Omental fat pad (tissue), 4 donors: ENCODE measurements at places on chromosomes 4 and X.

GRCh38 chrX:73831500-73831899, 268.5 kb downstream of the CHIC1 start:
- no peak for DNase-seq

- no peak for DNase-seq
These were observed 155.6 kb upstream of the PACRGL start for GRCh38 chr4:20544645-20545044.

- DNase-seq = no peak
These were observed 6.8 kb downstream of the AIMP1 start for GRCh38 chr4:106323119-106323518.

- no peak for DNase-seq
These were observed 37.8 kb upstream of the PCDH19 start for GRCh38 chrX:100447655-100448397.

DNA sequence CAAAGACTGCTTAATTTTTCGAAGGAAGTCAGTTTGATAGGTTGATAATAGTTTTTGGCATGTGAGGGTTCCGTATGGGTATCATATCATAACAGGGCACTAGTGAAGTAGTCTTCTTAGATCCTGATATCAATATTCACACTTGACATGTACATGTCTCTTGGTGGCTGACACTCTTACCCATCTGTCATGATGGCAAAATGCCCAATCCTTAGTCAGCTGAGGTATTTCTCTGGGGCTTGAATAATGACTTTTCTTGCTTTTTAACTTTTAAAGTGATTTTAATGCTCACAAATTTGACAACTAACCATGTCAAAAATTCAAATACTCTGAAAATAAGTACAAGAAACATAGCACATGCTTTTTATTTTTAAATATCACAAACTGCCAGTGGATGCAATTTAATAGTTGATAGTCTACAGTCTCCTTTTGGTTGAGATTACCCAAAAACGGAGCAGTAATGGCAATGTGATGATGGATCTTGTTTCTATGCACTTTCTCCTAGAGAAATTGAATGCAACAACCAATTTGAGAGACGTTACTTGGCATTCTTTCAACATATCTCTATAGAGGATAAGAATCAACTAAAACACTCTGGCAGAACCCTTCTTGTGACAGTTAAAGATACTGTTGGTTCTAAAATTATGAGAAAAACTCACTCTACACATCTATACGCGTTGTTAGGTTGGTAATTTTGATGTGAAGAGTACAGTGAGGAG, 552.9 kb upstream of the PABPC4L start:
- DNase-seq = no peak

- no peak for DNase-seq
These were observed 17.6 kb downstream of the TKTL1 start for GRCh38 chrX:154313147-154313546.

- DNase-seq = no peak
These were observed 1.2 kb downstream of the BCOR start for GRCh38 chrX:40096395-40097091.

DNA sequence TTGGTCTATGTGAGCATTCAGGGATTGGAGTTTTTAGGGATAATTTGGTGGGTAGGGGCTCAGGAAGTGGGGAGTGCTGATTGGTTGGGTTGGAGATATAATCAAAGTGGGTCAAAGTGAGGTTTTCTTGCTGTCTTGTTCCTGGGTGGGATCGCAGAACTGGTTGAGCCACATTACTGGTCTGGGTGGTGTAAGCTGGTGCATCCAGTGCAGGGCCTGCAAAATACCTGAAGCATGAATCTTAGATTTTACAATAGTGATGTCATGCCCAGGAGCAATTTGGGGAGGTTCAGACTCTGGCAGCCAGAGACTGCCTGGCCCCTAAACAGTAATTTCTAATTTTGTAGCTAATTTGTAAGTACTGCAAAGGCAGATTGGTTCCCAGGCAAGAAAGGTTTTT, 665.6 kb upstream of the PRKX start:
- DNase-seq = no peak

DNA sequence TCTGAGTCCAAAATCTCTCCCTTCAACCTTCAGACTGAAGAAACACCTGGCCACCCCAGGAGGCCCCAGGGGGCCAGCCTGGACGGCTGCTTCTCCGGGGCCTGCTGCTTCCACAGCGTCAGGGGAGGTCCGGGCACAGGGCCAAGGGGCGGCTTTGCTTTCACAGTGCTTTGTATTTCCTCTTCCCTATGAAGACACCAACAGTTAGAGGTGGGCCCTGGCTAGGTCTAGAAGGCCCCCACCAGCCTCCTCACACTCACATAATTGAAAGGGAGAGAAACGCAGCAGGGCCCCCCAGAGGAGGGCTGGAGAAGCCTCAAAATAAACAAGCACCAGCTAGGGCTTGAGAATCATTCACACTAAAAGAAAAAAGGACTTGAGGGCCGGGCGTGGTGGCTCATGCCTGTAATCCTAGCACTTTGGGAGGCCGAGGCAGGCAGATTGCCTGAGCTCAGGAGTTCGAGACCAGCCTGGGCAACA, 17.8 kb downstream of the SCD5 start:
- peak; percentile 38 for DNase-seq

DNA sequence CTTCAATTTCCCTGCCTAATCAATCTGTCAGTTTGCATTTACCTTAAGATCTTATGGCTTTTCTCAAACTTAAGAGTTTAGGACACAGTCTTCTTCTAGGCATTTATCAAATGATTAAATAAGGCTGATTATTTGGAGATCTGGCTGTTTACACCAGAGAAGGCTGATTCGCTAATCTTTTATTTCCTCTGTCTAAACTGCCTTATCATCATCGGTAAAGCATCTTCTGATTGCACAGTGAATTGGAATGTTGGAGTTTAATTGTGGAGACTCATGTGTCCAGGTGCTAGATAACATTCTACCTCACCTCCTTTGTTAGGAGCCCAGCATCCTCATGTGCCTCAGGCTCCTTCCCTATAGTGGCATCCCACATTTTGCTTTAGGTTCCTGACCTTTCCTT, 100.3 kb upstream of the DDIT4L start:
- no peak for DNase-seq

DNA sequence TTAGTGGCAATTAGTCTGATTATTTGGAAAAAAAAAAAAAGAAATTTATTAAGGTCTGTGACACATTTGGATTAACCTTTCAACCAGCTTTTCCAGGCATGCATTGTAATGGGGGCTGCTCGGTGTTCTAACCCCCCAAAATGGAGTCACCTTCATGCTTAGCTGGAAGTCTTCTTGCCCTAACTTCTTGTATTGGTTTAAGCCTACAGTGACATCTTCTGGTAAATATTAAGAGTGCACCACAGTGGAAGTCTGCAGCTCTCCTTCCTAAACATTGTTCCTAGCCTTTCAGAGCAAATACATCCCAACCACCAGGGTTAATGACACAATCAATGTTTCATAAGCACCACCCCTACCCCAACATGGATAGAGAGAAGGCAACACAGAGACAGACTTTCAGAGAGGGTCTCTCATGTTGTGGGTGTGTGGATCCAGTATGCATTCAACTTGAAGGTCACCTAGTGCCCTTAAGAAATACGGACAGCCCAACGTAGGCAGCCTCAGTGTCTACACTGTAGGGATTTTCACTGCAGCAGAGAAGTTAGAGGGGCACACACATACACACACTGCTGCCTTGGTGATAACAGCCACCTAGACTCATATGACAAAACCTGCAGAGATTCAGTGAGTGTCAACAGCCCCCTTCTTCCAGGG, 142.9 kb upstream of the MBNL3 start:
- no peak for DNase-seq

DNA sequence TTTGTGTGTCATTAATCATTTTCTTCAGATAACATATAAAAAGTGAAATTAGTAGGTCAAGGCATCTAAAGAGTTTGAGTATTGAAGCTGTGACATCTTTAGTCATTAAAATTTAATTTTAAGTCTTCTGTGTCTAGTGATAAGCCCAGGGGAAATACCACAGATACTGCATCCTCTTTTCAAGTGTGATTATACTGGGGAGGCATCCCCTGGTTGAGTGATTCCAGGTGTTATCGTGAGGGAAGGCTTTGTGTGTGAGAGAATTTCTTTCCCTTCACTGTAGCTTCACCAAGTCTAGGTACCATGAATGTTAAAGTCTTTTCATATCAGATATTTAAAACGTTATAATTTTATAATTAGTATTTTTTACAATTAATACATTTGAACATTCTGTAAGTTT, 193.4 kb downstream of the FRAS1 start:
- DNase-seq = no peak

DNA sequence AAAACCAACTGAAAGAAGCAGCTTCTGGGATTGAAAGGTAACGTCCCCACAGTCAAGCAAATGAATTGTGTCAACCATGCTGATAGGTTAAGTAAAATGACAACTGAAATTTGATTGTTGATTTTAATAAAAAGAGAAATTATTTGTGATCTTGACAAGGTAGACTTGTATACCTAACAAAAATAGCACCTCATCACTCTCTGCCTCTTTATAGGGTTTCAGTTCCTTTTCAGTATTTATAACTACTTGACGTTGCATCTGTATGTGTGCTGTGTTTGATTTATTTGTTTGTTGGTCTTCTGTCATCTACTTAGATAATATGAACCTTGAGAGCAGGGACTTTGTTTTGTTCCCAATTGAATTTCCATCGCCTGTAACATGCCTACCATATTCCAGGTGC, 7.9 kb upstream of the PPP3CA start:
- DNase-seq = no peak

DNA sequence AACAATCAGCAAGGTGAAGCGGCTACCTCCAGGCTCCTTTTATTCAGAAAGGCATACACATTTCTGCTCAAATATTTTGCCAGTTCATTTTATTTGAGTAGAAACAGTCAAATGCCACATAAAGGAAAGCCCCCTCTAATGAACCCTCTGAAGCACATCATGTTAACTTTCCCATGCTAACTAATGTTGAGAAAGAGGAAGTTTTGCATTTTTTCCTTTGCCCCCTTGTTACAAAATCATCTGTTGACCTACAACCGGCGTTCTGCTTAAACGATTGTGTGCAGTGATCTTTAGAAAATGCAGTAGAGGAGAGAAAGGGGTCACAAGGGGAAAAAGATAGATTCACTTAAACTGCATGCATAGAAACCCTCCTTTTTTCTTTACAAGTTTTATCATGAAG, 25.2 kb upstream of the ATXN3L start:
- DNase-seq = no peak

DNA sequence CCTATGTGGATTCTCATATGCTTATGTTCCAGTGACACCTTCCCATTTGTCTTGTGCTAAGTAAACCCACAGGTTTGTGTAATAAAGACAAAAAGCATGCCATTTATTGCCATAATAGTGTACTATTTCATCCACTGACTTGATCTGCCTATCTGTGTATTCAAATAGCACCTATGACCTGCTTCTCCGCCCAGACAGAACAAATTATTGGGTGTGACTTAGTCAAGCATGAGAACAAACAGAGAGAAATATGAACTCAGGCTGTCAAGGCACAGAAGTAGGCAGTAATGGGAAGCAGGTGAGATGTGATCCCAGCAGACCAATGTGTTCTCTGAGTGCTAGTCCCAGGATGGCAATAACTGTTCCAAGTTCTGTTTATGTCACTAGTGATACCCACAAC, 25.4 kb downstream of the ELOVL6 start:
- DNase-seq = no peak

- DNase-seq = no peak
These were observed 190.9 kb upstream of the TAPT1 start for GRCh38 chr4:16417198-16417597.

- no peak for DNase-seq
These were observed 183.0 kb downstream of the CRLF2 start for GRCh38 chrX:1029494-1029893.

- DNase-seq = peak; percentile 29
These were observed at the start of gene CHM for GRCh38 chrX:86047174-86047935. TSS of gene CHM (minus strand) at chrX:86047558. CDS start at chrX:86047532, 26 bp downstream.

DNA sequence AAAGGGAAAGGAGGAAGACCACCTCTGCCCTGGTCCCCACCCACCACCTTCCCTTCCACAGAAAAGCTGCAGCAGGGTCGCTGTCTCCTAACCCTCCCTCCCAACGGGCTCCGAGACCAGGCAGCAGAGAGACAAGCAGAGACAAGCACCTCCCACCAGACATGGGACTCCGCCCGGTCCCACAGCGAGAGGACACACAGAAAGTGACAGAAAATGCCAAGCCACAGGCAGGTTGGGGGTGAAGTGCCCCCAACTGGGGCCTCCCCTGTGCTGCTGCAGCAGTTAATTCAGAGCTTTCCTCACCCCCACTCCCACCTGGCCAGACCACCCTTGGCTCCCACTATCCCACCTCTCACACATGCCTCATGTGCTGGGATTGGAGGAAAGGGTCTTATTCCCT, 64.4 kb upstream of the AFAP1 start:
- DNase-seq = no peak

DNA sequence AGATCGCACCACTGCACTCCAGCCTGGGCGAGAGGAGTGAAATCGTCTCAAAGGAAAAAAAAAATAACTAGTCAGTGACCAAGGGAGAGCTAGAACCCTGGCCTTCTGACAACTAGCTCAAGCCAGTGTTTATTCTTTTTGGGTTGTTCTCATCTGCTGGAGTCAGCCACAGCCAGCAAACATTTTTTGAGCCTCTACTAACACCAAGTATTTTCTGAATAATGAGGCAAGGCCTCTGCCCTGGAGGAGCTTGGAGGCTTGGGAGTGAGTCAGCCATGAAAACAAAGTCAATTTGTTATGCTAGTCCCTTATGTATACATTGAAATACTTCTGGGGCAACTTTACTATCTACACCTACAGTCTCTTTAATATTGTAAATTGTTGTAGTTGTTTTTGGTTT, 46.5 kb downstream of the TMA16 start:
- no peak for DNase-seq

GRCh38 chr4:123891881-123892280, 495.3 kb downstream of the SPRY1 start:
- DNase-seq = no peak

DNA sequence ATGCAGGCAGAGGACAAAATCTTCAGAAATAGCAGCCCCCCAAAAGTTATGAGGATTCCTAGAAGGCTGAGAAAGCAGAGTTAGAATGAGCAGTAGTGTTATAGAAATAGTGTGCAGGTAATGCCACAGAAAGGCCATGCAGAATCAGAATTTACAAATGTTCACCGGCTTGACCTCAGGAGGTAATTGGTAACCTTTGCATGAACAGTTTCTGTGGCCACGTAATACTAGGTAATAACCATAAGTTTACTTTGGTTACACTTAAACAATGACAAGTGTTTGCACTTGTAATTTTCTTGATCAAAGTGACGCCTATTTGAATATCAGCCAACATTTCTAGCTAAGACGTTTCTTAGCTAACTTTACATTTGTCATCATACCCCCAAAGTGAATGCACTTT, 393.6 kb downstream of the GPAT3 start:
- DNase-seq = no peak

- no peak for DNase-seq
These were observed 426.9 kb upstream of the BOD1L1 start for GRCh38 chr4:14054391-14054790.
